IMR-90 (cell line): ENCODE measurements at places on chromosomes 6 and 20.

GRCh38 chr6:69953491-69953890 lies 87.1 kb downstream of the COL19A1 start:
- no peak for DNase-seq

- peak; percentile 94 for DNase-seq
These were observed 4.6 kb downstream of the SYTL3 start for GRCh38 chr6:158654498-158654897.

DNA sequence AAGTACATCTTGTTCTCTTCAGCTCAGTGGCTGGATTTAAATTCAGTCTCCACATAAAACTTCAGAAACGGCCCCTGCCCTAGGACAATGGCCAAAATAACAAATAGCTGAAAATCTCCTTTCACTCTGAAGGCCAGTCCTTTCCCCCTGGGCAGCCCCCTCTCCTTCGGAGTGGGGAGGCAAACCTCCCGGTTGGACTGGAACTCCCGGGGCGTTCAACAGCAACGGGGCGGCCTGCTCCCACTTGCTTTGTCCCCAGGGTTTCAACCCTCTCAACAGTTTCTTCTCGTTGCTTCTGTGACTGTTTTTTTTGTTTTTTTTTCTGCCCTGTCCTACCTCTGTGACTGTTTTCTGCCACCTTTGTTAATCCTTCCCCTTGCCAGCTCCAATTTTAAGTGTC lies 102.6 kb upstream of the DUSP22 start:
- no peak for DNase-seq

DNA sequence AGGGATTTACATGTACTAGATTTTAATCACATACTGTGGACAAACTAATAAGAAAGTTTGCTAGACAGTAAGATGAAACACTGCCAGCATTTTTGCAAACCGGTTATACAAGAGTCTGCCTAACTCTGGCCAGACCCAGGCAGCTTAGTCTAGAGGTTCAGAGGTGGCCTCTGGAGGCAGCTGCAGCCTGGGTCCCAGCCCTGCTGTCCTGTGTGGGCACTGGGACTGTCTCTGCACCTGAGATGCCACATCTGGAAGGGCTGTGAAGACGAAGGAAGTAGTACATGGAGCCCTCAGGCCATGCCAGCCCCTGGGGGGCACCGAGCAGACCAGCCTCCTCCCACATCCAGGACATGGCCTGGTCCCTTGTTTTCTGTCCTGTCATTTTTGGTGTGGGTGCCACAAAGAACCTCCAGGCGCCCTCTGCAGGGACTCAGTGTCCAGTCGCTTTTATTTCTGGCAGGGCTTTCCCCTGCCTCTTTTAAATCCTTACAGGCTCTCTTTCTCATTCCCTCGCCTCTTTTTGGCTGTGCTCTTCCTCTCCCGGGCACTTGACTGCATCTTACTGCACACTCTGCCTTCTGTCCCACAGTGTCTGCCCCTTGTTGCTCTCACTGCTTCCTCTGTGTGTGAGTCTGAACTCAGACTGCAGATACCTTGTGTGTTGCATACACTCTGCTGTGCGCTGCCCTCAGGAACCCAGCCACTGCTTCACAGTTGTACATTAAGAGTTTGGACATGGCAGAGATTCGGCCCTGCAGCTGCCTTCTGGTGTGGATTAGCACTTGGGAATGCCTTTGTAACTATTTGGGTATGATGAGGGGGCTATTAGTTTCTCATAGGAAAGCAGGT lies 216.7 kb downstream of the ZDHHC14 start:
- no peak for DNase-seq

GRCh38 chr6:388202-388903 lies 3.2 kb upstream of the IRF4 start:
- DNase-seq: no peak

DNA sequence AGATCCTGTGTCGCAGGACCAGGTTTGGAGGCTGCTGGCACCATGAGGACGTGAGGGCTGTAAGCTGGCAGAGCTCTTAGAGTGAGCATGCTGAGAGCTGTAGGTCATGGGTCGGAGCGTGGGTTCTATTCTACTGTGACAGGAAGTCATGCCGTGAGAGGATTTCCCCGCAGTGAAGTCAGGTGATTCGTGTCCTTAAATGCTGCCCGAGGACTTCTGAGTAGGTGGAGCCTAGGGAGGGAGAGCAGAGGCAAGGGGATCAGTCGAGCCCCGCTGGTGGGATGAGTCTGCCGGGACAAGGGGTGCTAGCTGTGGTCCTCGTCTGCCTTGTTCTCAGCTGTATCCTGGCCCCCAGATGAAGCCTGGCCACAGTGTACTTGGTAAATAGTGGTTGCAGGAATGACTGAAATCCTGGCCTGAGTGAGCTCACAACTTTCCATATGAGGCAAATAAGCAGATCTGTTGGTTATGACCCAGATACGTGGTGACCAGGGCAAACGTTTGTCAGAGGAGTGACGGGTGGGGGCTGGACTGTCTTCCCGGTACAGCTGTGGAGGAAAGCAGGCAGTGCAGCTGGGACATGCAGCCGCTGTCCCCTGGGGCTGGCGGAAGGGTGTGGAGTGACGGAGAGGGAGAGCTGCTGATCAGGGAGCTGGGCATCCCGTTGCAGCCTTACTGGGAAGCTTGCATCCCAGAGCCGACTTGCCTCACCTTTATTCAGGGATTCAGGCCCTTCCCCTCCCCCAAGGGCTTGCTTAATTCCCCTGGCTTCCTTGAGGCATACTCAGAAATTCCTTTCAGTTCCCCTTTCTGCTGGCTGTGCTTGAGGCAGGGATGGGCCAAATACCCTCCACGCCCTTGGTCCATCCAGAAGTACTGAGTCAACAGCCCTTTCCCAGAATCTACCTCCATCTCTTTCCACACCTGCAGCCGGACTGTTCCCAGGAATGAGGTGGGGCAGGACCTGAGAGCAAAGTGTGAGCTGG lies 250.9 kb upstream of the RREB1 start:
- DNase-seq: peak; percentile 37

- no peak for DNase-seq
These were observed 19.3 kb downstream of the CITED2 start for GRCh38 chr6:139355172-139355571.

- no peak for DNase-seq
These were observed 27.9 kb downstream of the GCLC start for GRCh38 chr6:53517021-53517420.

GRCh38 chr6:80641591-80641990 lies 535.1 kb downstream of the BCKDHB start:
- peak; percentile 81 for DNase-seq

DNA sequence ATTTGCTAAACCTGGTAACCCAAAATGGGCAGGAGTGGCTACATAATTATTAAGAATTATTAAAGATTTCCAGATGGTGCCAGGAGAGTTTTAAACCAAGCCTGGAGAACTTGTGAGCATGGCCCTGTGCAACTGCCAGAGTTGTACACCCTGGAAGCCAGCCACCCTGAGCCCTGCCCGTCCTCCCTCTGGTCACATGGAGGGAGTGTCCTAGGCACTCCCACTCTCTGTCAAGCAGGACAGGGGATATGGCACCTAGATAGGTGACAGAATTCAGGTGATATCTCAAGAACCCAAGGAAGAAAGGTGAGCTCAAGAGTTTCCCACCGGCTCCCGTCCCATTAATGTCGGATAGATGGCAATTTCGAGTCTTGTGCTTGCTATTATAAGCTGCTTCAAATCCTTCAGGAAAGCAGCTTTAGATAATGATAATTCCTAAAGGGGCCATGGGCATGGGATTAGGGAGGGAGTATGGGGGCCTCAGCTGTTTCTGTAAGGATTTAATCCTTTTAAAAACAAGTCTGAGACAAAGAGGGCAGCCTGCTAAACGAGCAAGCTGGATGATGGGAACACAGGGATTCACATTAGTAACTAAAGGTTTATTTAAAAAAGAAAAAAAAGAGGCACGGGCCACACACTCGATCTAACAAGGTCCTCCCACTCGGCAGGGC lies 169.1 kb downstream of the BMP7 start:
- no peak for DNase-seq

DNA sequence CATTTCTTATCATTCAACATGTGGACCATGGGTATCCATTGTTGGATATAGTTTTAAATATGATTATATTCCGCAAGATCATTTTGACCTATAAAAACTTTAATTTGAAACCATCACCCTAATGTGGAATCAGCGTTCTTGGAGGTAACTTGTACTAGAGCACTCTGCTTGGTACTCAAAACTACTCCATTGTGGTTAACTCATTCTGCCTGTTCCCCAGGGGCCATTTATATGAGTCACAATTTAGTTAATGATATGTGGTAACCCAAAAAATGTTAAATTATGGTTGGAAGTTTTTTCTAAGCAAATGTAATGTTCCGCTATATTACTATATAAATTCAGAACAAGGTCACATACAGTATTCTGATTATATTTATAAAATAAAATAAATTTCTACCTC lies 109.3 kb downstream of the TRDN start:
- DNase-seq: no peak

- DNase-seq: no peak
These were observed 135.5 kb upstream of the AGPAT4 start for GRCh38 chr6:161409353-161409752.

- DNase-seq: peak; percentile 28
These were observed 3.5 kb upstream of the HTR1B start for GRCh38 chr6:77466451-77467437.

GRCh38 chr20:32664678-32665159 lies 9.0 kb downstream of the C20orf203 start:
- no peak for DNase-seq

DNA sequence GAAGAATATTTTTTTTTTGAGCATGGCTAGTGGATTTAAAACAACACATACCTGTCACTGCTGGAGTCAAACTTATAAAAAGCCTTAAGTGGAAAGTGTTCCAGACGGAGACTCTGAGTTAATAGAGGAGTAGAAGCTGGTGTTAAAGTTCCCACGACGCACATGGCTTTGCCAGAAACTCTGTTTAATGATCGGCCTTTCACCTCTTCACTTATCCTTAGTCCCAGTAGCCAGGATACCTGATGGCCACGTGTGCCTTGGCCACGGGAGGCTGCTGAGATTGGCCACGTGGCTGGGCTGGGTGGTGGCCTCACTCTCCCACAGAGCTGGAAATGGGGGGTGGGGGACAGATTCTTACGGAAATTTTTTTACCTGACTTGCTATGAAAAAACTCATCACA lies 333.1 kb downstream of the ZFAND3 start:
- DNase-seq: no peak

GRCh38 chr6:104809116-104809515 lies 50.6 kb downstream of the HACE1 start:
- DNase-seq: no peak
